Esophagus squamous epithelium (tissue), 5 donors: ENCODE measurements at places on chromosomes 3 and 15.

DNA sequence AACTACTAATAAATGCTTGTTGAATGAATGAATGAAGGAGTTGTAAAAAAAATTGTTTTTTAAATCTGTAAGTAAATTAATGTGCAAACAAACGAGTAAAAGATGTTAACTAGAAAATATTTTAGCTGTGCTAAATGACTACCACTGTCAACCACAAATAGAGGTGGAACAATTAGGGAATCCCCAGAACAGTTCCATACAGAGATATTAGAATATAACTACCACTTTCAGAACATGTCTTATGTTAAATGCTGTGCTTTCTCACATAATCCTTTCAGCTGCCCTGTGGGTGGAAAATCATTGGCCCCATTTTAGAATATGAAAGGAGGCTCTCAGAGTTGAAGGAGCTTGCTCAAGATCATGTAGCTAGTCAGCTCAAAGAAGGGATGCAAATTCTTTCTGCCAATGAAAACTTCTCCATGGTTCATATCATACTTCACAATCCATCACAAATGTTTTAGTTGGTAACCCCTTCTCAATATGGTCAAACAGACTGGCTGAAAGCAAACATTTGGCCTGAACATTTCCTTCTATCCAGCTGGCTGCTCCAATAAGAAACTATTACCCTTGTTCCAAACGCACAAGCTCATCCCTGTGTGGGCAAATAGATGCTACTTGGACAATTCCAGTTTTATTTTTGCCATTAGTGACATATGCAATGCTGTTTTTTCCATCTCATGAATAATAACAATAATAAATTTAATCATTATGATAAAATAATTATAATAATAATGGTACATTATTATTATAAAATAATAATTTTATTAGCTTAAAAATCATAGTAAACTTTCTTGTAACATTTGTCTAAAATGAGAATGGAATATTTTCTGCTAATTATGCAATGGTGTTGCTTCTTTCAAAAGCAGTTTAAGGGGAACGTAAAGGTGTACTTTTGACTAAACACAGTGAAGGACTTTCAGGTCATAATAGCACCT lies 290.4 kb upstream of the STT3B start:
- DNase-seq: no peak

DNA sequence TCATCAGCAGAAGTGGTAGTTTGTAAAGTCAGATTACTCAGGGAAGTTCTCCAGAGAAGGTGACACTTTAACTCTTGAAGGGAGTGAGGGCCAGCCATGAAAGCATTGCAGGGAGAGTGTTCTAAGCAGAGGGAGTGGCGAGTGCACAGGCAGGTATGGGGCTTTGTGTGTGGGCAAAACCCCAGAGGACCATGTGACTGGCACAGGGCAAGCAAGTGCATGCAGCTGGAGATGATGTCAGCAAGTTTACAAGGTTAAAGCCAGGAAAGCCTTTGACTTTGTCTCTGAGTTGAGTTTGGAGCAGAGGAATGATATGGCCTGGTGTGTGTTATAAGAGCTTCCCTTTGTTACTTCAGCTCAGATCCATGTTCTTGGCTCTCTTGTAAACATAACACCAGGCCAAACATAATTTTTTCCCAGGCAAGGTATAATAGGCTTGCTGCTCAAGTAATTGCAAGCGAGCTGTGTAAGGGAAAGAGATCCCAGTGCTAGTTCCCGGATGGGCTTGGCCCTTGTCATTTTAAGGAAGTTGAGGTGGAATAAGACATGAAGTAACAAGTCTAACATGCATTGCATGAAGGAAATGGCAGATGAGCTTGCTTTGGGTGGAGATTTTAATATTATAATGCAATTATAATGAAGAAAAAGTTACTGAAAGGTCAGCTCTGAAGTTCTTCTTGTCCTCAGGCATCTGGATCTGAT lies 341.1 kb upstream of the LRRC3B start:
- DNase-seq: no peak

GRCh38 chr15:64112904-64113303 lies 17.1 kb downstream of the SNX1 start:
- DNase-seq: no peak

DNA sequence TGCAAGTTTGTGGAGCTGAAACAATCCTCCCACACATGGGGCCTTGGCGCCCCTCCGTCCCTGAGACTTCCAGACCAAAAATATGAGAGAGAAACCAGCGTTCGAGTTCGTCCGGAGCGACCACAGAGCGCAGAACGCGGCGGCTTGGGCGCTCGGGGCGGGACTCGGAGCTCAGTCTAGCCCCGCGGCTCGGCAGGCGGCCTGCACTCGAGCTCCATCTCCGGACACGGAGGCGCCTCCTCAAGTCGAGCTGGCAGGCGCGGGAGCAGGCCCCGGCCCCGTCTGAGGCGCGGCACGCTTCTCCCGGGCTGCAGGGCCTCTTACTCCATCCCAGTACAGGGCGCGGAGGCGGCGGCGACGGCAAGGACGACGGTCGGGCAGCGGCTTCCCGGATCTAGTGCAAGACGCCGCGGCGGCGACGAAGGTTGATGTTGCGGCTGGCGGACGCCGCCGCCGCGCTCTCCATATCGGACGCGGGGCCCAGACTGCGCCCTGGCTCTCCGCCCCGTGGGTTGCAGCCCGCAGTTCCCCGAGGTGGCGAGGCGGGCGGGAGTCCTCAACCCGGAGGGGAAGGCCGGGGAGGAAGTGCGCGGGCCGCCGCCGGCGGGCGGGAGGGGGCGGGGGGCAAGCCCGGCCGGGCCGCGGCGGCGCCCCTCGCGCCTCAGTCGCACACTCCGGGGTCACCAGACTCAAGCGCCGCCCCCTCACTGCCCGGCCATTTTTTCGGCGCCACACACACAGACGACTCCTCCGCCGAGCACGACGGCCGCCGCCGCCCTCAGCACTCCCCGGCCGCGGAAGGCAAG lies 674 bp downstream of the MSL2 start:
- peak; percentile 59 for DNase-seq

GRCh38 chr3:179098388-179099077 lies 26.9 kb upstream of the ZMAT3 start:
- DNase-seq: no peak

DNA sequence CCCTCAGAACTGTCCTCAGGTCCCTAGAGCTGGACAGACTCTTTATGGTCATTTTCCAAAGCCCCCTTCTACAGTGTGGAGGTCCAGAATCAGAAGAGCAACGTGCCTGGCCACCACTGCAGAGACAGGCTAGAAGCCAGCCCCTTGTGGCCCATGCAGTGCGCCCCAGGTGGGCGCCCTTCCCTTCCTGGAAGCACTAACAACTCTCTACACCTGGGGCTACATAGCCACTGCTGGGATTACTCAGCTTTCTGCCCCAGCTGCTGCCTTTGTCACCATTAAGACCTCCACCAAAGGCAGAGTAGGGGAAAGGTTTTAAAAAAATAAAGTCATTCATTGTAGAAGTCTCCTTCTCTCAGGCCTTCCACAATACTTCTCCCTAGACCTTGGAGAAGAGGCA lies 2.3 kb downstream of the RASGRP1 start:
- DNase-seq: no peak

DNA sequence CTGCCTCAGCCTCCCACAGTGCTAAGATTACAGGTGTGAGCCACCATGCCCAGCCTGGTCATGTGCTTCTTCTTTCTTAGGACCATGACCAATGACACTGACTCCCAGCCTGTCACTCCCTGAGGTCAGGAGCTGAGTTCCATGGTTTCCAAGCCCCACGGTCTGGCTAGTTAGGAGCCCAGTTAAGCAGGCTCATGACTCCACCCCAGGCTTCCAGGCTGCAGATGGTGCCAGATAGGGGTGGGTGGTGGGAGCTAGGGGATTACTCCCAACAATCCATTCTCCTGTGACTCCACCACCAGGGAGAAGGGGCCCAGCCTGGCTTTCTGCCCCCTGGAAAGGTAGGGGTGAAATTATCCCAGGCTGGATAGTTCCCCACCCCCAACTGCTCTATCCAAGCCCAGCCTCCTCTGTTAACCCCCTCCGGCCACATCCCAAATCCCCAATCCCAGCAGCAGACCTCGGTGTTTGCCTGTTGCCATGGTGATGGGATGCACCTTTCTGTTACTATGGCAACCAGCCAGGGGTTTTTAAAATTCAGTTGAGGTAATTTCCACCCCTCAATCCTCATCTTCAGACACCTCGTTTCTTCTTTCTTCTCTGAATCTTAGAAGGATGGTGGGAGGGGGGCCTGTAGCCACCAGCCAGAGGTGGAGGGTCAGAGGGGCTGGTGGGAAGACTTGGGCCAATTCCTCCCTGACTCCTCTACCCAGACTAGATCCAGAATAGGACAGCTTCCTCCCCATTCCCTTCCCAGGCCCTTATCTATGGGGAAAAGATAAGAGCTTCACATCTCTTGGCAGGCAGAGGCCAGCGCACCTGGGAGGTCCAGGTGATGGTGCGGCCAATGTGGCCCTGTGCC lies 22.5 kb upstream of the SEMA3F start:
- DNase-seq: no peak

DNA sequence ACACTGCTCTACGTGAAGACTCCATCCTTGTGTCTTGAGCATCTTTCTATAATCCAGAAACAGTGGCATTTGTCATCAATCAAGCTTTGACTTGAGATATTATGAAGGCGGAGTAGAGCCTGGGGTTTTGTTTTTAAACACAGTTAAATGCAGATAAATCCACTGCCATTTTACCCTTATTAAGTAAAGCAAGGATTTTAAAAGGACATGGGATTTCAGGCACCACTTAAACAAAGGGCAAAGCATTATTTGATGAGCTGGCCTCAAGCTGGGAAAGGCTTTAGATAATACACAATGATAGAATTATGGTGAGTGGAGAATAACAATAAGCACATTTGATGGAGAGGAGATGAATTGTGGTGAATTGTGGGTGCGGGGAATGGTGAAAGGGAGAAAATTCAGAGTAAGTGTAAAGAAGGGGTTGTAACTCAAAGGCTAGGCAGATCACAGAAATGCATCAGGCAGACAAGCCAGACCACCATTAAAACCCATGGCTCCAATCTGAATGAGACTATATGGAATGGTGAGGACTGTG lies 54.9 kb upstream of the GLCE start:
- no peak for DNase-seq

GRCh38 chr3:38137615-38138348 lies 679 bp upstream of the MYD88 start:
- DNase-seq: peak; percentile 14

- no peak for DNase-seq
Observed at GRCh38 chr3:15681668-15682067, 80.1 kb downstream of the BTD start.

- no peak for DNase-seq
Observed at GRCh38 chr15:73881579-73882320, 8.4 kb downstream of the TBC1D21 start.

GRCh38 chr3:171108066-171108465 lies 81.5 kb upstream of the SLC2A2 start:
- DNase-seq: no peak

DNA sequence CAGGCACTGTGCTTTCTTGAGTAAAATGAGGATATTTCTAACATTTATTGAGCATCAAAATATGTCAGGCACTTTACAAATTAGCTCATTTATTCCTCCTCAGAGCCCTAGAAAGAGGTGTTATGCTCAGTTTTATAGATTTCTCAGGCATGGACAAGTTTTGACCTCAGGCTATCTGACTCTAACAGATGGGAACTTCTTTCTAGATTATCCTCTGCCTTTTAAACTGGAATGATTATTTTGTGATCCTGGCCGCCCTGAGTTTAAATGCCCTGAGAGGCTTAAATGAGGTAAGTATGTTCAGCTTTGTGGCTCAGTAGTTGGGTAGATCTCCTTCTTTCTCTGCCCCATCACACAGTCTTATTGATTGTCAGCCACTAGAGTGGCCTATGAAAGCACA lies 32.3 kb upstream of the ATP1B3 start:
- no peak for DNase-seq

DNA sequence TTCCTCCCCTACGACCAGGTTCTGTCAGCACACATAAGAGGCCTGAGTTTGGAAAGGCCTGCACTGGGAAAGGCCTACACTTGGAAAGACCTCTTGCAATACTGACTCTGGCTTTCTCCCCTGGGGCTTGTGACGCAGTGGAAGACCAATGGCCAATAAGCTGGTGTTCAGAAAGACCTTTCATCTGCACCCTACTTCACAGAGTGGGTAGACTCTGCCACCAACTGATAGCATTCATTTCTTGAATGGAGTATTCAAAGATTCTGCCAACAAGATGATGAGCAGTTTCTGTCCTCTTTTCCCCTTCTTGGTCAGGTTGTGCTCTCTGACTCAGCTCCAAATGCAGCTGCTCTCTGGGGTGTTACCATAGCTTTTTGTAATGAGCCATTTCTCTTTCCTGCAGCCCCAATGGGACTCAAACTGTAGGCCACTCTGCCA lies 48.8 kb downstream of the TIPARP start:
- DNase-seq: no peak

DNA sequence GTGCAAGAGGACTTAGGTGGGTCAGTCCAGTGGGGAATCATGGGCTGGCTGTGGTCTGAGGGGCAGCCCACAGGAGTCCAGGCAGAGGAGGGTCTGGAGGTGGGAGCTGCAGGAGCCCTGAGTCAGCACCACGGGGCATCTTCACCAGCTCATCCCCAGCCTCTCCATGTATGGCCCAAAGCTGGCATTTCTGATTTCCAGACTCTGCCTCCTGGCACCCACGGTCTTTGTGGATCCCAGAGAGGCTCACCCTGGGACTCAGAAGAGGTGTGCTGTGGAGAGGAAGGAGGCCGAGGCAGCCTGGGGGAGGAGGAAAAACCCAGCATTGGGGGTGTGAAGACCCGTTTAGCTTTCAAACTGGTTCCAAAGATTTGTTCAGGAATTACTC lies 64.5 kb upstream of the KLF13 start:
- no peak for DNase-seq

DNA sequence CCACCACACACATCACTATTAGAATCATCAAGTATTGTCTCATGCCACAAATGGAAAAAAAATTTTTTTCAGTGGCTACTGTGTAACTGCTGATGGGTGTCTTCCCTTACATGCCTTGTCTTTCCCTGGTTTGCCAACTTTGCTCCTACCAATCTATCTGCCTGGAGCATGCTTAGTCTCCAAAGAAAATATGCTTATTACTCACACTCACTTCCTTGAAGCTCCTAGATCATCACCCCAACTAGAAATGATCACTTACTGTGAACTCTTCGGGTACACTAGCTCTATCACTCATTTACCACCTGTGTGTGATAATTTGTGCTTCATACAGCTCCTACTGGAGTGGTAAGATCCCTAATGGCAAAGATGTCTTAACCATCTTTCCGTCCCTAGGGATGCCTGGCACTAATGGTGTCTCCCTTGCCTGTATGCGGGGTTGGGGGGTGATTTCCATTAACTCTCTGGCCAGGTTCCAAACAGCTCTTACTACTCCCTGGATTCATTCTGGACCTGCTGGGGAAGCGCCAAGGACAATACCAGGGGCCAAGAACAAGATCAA lies 799 bp downstream of the VPS33B start:
- no peak for DNase-seq

- no peak for DNase-seq
Observed at GRCh38 chr3:76756577-76756976, 283.3 kb upstream of the ROBO2 start.

DNA sequence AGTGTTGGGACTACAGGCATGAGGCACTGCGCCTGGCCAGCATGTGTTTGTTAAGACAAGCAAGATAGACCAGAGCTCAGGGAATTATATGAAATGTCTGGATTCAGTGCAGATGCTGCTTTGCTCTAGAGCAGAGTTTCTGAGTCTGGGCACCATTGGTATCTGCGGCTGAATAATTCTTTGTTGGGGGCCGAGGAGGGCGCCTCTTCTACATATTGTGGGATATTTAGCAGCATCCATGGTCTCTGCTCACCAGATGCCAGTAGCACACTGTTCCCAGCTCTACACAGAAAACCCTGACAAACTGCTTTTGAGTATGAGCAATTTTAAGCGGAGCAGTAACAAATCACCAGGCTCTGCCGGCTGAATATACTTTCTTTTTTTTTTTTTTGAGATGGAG lies 3.6 kb upstream of the LDHAL6B start:
- no peak for DNase-seq

GRCh38 chr3:178655488-178655887 lies 119.3 kb downstream of the KCNMB2 start:
- DNase-seq: no peak
